C1 segment of cervical spinal cord (tissue), 14 donors: ENCODE measurements at places on chromosomes 5 and 9.

GRCh38 chr5:127723571-127723970, 20.4 kb downstream of the CCDC192 start:
- no peak for DNase-seq

- DNase-seq, result no peak
These were observed 62.6 kb upstream of the FRRS1L start for GRCh38 chr9:109229682-109230081.

GRCh38 chr5:7592910-7593309, 197.0 kb downstream of the ADCY2 start:
- no peak for DNase-seq

GRCh38 chr9:113808391-113809358, 67.4 kb upstream of the ZNF618 start:
- no peak for DNase-seq
